ENCODE measurements at places on chromosomes 1 and 21.

DNA sequence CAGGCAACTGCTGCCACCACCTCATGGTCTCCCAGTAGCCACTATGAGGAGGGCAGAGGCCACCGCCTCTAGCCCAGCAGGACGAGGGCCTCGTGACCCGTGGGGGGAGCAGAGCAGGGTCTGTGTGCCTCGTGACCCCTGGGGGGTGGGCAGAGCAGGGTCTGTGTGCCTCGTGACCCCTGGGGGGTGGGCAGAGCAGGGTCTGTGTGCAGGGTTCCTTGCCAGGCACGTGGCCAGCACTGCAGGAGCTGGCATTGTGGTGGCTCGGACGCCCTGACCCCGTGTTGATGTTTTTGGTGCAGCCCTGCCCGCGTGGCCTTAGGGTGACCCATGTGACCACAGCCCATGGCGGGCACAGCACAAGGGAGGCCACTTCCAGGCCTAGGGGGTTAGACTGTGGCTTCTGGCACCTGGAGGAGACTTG lies 52.8 kb downstream of the SLX9 start:
- DNase-seq: no peak

DNA sequence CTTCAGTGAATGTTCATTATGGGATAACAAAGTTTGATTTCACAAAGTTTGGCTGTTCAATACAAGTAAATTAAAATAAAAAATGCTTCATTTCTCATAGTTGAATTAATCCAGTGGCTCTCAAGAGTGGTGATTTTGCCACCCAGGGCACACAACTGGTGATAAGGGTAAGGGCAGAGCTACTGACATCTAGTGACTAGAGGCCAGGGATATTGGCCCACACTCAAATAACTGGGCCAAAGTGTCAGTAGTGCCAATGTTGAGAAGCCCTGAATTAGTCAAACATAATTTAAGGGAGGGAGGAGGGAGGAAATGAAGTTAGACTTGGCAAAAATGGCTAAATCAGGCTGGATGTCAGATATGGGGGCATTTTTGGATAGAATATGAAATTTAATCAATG lies 880.5 kb upstream of the ADGRL4 start:
- no peak for DNase-seq

DNA sequence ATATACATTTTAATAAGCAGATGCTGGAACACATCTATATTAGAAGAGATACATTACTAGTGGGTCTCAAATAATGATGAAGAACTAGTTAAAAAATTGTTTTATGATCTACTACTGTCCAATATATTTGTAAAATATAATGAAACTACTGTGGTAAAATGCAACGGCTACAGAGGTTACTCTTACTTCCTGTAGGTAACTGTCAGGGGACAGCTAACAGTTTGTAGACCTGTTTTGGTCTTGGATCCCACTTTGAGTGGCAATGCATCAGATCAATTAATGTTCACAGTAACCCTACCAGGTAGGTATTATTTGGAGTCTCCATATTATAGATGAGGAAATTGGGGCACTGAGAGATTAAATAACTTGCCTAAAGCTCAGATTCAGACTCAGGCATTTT lies 26.7 kb upstream of the MYSM1 start:
- no peak for DNase-seq

DNA sequence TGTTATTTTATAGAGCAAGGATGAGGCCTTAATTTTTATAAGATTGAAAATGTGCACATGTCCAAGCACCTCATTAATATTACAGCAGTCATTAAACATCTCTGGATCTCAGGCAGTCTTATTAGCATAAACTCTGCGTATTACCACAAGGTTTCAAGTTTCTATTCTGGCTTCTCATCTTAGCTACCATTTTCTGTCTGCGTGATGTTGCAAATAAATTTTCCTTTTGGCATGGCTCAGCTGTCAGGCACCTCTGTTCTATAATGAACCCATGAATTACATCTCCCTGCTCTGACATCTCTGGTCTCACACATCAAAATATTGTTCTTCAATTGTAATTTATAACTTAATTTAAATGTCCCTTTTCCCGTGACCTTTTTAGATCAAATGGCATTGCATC lies 156.5 kb downstream of the SLC45A1 start:
- peak; percentile 82 for DNase-seq

DNA sequence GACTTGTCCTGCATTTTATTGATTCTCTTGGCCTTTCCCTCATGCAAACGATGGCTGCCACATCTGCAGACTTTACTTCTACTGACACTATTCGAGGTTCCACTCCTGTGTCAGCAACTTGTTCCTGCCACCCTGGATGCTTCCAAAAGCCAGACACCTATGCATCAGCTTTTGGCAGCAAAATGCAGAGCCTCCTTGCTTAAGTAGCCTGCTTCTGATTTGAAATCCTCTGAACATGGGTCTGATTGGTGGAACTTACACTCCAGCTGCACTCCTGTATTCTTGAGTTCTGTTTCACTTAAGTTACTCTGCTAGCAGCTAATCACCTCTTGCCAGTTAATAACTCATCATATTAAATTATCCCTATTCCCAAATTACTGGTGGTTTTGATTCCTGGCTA lies 152.1 kb upstream of the FMN2 start:
- DNase-seq: no peak

DNA sequence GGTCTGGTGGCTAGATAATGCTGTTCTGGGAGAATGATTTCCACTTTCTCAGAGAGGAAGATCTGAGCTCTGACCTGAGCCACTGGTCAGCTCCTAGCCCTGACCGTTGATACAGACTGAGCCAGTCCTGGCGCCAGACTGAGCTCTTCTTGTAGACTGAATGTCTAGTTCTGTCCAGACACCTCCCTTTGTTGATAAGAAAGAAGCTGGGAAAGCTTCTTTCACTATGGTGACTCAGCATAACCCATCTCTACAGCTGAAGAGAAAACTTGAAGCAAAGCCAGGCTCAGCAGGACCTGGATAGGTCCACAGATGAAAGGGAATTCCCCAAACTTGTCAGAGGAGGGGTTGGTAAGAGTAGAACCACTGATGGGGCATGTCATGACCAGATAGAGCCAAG lies 9.9 kb upstream of the TRABD2B start:
- no peak for DNase-seq

- DNase-seq: no peak
These were observed 30.1 kb downstream of the KCNAB2 start for GRCh38 chr1:6075748-6076147.

DNA sequence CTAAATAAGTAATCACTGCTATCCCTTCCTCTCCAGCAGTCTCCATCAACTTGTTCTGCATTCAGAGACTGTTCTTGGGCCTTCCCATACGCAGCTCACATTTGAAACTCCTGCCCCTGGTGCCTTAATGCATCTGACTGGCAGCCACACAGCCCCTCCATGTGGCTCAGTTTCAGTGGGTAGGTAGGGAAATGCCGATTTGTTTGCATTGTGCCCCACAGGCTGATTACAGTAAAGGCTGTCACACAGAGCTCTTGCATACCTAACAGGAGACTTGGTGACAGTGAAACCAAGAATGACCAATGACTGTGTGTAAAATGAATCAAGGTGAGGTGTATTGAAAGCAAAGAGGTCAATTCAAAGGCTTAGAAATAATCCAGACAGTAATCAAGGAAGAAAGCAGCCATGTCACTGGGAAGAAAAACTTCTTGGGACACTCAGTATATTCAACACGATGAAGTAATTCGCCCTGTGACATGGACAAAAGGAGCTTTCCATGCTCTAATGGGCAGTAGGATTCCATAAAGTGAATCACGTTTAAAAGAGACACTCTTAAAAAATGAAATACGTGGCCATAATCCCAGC lies 12.7 kb upstream of the B3GALNT2 start:
- DNase-seq: no peak

DNA sequence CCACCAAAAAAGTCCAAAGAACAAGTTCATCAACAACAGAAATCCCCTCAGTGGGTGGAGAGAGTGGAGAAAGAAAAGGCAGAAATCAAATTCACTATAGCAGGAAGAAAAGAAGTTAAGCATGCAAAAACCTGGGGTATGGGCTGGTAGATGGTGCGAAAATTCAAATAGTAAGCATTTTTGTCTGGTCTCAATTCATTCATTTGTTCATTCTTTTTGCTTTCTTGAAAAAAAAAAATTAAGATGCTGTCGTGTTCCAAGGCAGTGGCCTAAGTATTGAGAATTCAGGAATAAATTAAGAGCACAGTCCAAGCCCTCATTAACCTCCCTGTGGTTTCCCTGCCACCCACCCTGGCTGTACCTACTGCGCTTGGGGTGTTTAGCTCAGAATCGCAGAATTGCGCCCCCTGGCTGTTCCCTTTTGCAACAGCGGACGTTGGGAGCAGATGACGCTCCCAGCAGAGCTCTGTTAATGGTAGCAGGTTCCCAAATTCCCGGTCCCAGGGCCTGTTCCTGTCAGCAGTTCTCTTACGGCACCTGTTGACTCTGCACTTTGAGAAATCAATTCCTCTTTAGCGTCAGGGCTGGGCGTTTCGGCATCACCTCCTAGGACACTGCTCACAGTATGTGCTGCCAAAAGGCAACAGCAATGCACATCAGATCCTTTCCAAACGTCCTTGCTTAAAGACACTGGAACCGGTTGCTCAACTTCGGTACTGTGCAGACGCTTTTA lies 34.0 kb upstream of the SSX2IP start:
- DNase-seq: no peak
